ENCODE measurements at places on chromosomes 3 and 15. TPM values are rescaled to one million over a fixed set of nuclear protein-coding genes. Genes with fewer than 3 reads are reported as not detected.

GRCh38 chr3:85258819-85259218 lies 300.0 kb downstream of the CADM2 start:
- no peak for DNase-seq

DNA sequence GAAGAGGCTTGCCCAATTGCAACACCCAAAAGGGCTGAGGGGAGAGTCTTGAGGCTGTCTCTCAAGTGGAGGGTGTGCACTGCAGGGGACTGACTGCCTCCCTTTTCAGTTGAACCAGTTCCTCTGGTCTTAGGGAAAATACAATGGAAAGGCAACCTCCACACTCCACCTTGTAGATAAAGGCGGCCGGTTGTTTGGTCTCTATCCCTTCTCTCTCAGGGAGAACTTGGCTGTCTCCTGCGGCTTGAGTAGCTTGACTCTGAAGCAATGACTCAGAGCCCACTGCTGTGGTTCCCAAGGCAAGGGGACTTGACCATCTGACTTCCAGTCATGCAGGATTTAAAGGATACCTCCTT lies 143.2 kb upstream of the UMPS start:
- no peak for DNase-seq

GRCh38 chr15:78035321-78035751 lies 42.2 kb downstream of the TBC1D2B start:
- no peak for DNase-seq

GRCh38 chr3:25801786-25802185 lies 11.9 kb downstream of the OXSM start:
- DNase-seq, result no peak

DNA sequence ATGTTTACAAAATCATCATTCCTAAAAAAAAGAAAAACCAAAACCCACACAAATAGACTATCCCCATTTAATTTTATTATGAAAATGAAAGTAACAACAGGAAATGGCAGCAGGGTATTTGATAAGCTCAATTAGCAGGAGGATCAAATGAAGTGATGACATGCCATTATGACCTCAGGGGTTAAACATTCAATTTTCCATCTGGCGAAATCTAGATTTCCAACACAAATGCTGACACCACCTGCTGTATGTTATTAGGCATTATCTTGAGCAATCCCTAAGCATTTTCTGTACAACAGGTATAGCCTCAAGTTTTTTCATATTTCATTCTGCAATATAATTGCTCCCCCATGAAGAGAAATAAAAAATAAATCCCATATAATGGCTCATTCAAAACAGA lies 57.1 kb downstream of the SHQ1 start:
- DNase-seq, result no peak

- DNase-seq, result peak; percentile 94
These were observed 19.0 kb upstream of the MCF2L2 start for GRCh38 chr3:183447206-183448001.

Gene STAG1
- total RNA-seq, result 46.2 TPM

DNA sequence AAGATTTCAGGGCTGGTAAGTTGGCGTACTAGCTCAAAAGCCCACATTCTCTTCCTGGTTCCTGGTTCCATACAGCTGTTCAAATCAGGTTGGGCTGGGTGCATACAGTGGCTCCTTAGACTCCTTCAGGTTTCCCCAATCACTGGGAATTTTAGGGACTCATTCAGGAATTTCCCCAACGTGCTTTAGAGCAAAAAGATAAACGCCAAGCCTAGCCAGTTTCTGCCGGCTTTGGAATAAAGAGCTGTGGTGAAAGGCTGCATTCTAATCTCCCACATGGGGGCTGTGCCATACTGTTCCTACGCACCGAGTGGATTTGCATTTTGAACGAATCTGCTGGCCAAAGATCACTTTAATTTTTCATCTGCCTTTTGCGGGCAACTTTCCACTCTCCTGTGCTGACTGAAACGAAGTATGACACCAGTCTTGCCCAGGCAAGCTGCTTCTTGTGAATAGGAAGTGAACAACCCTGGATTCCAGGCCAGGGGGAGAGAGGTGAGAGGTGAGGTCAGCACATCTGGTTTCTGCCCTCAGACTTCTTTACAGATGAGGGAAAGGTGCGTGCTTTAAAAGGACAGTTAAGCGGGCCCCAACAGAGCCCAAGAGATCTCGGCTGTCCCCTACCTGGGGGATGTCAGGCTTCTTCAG lies 184.2 kb upstream of the PDZRN3 start:
- DNase-seq, result no peak

DNA sequence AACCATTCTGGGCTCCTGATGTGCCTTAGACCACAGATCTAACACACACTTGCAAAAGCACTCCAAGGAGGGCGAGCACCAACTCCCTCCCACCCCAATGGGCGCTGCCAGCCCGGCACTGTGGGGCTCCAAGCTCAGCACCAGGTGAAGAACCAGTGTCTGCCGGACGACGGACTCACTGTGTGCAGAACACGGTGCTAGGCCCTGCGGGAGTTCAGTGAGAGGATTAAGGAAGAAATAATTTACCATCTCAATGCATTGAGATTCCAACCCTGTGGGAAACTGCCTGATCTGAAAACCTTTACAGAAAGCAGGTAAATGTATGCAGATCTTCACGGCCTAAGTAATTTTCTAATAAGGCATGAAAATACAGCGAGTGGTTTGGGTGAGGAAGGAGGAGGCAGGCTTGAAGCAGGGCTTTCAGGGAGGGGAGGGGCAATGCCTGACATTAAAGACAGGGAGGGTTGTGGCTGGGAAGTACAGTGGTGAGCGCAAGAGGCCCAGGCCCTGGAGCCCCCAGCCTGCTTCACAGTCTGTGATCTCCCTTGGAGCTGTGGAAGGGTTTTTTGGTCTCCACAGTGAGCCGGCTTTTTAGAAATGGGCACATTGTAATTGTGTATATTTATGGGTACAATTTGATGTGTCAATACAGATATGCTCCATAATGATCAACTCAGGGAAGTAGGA lies 35.6 kb upstream of the CHRNB4 start:
- no peak for DNase-seq

- DNase-seq, result no peak
These were observed 77.0 kb upstream of the PLSCR5 start for GRCh38 chr3:146682171-146682570.

DNA sequence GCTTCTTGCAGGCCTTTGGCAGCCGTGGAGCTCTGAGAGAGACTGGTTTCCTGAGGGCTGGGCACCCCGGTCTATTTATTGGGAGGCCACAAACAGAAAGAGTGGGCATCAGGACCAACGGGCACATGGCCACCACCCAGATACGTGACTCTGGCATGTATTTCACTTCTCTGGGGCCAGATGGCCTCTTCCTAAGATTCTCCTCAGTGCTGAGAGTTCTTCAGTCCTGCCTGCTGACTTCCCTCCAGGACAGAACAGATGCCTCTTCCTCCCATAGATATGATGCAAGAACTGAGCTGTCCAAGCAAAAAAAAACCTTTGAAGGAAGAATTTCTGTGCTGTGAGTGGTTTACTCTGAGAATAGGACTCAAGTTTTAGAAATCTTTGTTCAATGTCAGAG lies 107.7 kb downstream of the IGF2BP2 start:
- no peak for DNase-seq

GRCh38 chr3:125045965-125046364 lies 9.8 kb downstream of the HEG1 start:
- DNase-seq, result no peak

GRCh38 chr3:65854606-65855304 lies 184.0 kb downstream of the MAGI1 start:
- no peak for DNase-seq

GRCh38 chr3:173902871-173903270 lies 505.3 kb downstream of the NLGN1 start:
- DNase-seq, result no peak

DNA sequence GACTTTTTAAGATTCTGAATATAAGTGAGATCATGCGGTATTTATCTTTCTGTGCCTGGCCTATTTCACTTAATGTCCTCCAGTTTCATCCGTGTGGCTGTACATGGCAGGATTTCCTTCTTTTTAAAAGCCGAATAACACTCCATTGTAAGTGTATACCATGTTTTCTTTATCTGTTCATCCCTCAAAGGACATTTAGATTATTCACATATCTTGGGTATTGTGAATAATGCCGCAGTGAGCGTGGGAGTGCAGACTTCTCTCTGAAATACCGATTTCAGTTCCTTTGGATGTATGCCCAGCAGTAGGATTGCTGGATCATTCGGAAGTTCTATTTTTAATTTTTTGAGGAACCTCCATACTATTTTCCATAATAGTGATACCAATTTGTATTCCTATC lies 136.1 kb downstream of the APBA2 start:
- no peak for DNase-seq

Gene HEG1
- total RNA-seq, result 40.8 TPM

DNA sequence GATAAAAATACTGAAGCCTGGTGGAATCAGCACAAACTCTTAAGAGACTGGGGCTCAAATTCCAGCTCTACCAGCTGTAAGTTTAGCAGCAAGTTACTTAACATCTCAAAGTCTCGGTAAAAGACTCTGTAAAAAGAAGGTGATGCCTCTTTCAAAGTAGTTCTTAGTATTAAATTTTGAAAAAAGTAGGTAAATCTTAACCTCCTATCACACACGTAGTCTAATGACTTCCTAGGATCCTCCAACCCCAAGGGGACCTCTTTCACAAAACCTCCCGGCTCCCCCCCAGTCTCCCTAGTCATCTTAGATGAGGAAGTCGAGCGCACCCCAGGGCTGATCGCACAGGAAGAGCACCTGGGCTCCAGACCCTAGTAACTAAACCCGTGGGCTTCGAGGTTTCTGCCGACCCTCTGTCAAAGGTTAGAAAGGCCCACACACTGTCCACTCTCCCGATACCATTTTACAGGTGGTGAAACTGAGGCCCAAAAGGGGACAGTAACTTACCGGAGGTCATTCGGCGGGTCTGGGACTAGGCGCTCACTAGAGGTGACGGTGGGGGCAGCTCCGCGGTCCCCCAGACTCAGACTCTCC lies 427 bp downstream of the MBD4 start:
- peak; percentile 85 for DNase-seq

GRCh38 chr3:4078903-4079302 lies 224.3 kb upstream of the SETMAR start:
- no peak for DNase-seq

DNA sequence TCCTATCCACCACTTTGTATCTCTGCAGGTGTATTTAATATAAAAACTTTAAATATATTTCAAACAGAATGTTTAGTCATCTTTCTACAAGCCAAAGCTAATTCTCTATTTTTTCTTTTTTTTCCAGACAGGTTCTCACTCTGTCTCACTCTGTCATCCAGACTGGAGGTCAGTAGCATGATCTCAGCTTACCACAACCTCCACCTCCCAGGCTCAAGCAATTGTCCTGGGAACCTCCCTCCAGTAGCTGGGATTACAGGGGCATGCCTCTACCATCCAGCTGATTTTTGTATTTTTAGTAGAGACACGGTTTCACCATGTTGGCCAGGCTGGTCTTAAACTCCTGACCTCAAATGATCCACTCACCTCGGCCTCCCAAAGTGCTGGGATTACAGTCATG lies 202.6 kb downstream of the VGLL3 start:
- DNase-seq, result no peak

DNA sequence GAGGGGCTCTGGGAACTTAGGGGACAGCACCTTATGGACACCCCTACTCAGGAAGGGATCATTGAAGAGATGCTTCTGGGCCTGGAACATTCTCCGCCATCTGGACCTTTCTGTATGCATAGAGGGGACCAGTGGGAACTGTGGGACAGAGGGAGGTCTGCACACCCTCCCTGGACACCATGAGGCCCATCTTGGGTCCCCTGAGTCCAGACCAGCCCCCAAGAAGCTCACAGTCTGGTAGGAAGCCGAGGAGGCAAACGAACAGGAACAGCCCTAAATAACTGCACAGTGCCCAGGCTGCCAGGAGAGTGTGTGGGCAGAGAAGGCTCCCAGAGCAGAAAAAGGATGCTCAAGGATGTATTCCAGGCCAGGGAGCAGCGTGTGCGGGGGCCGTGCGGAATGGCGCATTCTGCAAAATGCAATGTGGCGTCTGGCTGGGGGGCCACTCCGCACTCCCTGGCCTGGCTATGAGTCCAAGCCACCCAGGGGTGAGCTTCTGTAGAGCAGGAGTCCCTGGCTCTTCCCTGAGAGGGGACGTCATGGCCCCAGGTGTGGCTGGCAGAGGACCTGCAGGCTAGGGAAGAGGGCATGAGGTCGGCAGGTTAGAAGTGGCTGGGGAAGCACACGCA lies 24.5 kb upstream of the KLF13 start:
- DNase-seq, result no peak

- DNase-seq, result no peak
These were observed 19.5 kb downstream of the BMF start for GRCh38 chr15:40088929-40089755.

Data from activated CD4-positive, alpha-beta T cell treated with anti-CD3 and anti-CD28 coated beads, Interleukin-2, amount 10 ng/mL, durations not matched to agents 24 days and 14 days (primary cell).